Hippocampal formation (tissue), 2 donors: ENCODE measurements at places on chromosomes 11 and 22.
A peak's percentile ranks its signal among the peaks of the same experiment; 100 is the strongest.

DNA sequence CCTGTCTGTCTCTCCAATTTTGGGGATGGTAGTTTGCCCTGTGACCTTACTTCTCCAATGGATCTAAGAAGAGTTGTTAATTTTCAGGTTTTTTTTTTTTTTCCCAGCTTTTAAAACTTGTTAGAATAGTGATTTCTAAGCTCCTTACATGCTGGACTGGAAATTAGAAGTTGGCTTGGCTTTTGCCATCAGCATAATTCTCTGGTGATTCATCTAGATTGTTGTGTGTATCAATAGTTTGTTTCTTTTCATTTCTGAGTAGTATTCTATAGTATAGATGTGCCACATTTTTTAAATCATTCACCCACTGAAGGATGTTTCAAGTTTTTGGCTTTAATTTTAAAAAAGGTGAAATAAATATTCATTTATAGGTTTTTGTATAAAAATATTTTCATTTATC, 51.4 kb downstream of the ADAMTS15 start:
- no peak for DNase-seq

DNA sequence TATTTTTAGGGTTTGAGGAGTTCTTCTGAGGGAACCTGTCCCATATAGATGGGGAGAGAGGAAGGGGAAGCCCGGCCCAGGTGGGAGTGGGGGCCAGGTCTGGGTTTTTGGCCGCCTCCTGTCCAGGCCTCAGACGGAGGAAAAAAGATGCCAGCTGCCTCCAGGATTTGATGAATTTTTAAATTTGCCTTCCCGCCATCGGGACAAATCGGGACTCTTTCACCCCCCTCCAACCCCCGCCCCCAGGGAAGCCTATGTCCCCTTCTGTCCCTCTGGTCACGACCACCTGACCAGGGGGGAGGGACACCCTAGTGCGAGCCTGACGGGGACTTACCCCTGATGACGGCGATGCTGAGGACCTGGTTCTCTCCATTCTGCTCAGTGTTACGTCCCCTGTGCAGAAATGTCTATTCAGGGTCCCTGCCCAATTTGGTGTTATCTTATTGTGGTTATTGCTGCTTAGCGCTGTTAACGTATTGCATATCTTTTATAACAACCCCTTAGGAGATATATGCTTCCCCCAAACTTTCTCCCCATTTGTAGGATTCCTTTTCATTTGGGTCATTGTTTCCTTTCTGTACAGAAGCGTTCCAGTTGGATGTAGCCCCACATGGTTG, 115.9 kb upstream of the GRK3 start:
- DNase-seq, result no peak

DNA sequence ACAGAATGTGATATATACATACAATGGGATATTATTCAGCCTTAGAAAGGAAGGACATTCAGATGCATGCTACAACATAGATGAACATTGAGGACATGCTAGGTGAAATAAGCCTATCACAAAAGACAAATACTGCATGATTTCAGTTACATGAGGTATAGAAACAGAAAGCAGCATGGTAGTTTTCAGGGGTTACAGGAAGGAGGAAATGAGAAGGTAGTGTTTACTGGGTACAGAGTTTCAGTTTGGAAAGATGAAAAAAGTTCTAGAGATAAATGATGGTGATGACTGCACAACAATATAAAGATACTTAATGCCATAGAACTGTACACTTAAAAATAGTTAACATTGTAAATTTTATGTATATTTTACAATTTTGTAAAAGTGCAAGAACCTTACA, 266.7 kb upstream of the C11orf87 start:
- no peak for DNase-seq

DNA sequence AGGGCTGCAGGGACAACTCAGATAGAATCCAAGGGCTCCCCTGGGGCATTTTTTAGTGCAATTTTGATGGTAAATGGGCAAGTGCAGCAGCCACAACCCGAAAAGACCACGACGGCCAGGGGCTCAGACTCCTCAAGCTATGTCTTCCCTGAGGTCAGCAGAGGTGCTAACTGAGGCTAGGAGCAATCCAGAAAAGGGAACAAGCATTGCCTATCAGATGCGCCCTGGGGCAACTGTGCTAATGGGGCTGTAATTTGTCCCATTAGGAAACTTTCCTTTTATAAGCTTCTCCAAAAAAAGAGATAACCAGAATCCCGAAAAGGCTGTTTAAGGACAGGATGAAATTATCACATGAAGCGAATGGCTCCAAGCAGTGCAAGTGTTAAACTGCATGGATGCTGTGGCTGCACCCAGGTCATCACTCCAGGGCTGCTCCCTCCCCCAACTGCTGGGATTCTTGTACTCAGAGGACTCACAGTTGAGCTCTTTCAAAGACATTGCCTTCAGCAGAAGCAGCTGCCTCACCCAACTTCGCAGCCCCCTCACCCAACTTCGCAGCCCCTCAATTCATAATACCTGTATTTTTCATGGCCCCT, 2.8 kb upstream of the CD3E start:
- no peak for DNase-seq

GRCh38 chr22:44366372-44367300, 53.9 kb upstream of the SHISAL1 start:
- DNase-seq, result no peak

DNA sequence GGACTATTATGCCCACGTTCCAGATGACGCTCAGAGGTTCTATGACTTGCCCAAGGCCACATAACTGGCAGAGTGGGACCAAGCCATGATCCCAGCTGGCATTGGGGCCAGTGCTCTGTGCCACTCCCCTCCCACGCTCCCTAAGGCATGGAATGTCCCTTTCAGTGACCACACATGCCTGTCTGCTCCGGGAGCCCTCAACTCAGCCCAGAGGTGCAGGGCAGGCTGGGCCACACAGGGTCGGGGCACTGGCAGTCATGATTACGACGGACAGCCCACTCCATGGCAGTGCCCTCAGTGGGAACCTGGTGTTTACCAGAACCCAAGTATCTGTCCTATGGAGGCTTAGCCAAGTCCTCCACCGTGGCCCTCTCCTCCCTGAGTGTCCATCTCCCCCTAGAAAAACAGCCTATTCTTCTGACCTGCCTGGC, 10.0 kb downstream of the RHBDD3 start:
- no peak for DNase-seq

DNA sequence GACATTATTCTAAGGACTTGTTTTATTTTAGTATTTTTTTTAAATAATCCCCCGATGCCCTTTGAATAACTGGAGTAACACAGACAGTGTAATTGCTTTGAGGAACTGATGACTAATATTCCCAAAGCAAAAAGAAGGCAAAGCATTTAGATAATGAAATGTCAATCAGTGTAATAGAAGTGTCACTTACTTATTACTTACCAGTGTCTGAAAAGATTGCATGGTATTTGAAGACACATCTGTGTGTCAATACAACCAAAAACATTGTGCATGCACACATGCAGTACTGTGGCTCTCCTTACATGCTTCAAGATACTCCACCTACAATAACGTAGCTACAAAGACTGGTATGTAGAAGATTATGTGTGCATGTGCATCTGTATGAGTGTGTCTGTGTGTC, 264.0 kb upstream of the ANO5 start:
- no peak for DNase-seq

- DNase-seq, result no peak
Measured at GRCh38 chr11:1920909-1921573, 1.5 kb downstream of the TNNT3 start.

GRCh38 chr11:129282634-129283033, 90.5 kb upstream of the ARHGAP32 start:
- no peak for DNase-seq

DNA sequence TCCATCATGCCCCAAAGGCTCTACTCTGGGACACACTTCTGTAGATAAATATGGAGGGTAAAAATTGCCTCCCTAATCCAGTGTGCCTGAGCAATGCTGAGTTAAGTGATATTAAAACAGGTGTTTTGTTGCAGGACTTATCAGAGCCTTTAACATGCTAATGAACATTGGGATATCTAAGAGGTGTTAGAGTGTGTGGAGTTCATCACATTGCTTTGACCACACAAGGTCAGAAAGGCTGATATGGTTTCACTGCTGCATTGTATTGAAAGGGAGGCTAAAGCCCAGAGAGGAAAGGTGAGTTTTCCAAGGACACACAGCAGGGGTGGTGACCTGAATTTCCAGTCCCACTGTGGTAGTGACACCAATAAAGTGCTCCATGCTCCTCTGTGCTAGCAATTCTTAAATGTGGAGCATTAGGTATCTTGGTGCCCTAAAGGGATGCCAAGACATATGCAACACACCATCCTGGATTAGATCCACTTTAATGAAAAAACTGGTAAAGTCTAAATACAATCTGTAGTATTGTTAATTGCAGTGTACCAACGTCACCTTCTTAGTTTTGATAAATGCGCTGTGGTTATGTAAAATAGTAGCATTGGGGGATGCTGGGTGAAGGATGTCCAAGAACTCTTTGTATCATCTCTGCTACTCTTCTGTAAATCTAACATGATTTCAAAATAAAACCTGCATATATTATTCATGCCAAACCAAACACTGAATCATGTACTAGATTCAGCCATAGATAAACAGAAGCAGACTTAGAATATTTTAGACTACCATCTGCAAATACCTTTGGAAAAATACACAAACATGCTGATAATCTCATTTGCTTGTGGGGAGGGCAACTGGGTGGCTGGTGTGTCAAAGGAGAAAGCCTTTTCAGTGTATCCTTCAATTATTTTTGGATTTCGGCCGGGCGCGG, 45.8 kb downstream of the MIAT start:
- no peak for DNase-seq

GRCh38 chr11:117723277-117724024, 73.6 kb downstream of the DSCAML1 start:
- no peak for DNase-seq

DNA sequence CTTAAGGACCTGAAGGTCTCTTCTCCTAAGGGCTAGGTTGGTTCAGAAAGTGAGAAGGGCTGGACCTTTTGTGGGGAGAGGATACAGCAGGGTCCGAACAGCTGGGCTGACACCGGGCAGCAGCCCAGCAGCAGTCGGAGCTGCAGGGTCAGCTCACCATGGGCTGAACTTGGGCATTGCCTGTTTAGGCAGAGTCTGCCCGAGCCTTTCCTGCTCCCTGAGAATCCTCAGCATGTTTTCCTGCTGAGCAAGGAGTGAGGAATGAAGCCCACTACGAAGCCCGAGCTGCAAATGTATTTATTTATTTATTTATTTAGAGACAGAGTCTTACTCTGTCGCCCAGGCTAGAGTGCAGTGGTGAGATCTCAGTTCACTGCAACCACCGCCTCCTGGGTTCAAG, 83.9 kb downstream of the PTPRJ start:
- no peak for DNase-seq

GRCh38 chr22:48554893-48555572, 1272.6 kb downstream of the BRD1 start:
- no peak for DNase-seq

GRCh38 chr11:60915248-60915914, 1.4 kb downstream of the TMEM109 start:
- peak; percentile 46 for DNase-seq

- DNase-seq, result no peak
Measured at GRCh38 chr11:20327377-20327935, 36.1 kb upstream of the HTATIP2 start.

GRCh38 chr11:10351765-10352641, 47.1 kb downstream of the ADM start:
- DNase-seq, result no peak

DNA sequence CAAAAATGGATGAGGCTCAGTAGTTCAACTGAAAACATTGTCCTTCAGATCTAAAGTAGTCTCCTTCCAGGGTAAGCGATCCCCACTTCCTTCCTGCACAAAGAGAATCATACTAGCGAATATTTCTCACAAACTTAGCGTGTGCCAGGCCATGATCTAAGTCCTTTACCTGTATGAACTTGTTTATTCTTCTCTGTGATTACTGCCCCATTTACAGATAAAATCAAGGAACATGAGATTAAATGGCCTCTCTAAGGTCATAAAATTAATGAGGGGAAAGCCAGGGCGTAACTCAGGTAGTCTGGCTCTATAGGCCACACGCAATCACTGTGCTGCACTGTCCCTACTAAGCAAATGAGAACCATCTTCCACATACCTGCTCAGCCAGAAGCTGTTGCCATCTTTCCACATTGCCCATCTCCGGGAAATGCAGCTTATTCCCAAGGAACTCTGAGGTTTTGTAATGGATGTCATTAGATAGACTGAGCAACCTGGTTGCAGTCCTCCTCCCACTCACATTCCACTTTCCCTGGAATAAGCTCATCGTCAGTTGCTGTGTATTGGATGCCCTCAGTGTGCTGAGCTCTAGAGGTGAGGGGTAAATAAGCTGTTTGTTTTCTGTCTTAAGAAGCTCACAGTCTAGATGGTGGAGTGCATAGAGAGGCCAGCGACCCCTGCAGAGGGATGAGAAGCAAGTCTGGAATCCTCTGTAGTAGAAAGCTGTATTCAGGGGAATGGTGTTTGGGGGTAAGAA, 146.3 kb downstream of the SNX19 start:
- no peak for DNase-seq

DNA sequence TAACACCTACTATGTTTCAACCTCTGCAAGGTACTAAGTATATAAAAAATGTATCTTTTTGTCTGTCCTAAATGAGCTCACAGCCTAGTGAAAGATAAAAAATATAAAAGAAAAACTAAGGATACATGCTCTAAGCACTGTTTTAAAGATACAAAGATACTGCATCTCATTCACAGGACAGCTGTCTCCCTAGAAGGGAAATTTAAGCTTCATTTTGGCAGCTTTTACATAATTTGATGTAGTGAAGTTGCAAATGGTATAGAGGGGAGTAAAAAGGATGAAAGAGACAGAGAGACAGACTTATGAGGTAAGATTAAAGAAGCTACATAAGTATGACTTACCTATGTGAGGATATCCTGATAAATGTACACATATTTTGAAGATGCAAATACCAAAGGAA, 53.6 kb downstream of the LRRC4C start:
- DNase-seq, result no peak

DNA sequence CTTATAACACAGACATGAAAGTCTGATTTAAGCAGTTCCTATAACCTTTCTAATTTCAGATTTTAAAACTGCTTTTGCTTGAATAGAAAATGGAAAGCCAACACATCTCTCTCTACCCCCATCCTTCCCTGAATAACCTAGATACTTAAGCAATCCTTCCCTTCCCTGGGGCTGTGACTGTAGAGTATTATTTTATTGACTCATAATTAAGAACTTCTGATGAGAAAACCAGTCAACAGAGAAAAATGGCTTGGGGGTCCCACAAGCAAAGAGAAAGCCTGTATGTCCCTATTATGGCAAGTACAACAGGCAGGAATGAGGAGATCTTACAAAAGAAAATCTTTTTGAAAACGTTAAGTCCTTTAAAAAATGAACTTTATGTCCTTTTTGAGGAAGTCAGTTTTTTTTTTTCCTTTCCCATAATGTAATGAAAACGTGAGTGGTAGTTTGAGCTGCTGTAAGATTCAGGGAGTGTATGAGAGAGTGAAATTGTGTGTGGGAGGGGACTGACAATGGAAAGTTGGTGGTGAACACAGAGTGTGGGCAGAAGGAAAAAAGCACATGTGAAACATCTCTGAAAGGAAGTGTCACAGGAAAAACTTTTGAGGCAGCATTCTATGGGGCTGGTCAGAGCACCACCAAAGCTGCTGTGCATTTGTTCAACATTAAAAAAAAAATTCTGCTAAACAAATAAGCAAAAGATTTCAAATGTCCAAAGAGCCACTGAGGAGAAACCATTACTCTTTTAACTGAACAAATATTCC, 154.6 kb downstream of the MAML2 start:
- no peak for DNase-seq

GRCh38 chr22:19691721-19692341, 22.5 kb upstream of the SEPTIN5 start:
- DNase-seq, result no peak

- DNase-seq, result peak; percentile 85
Measured at GRCh38 chr22:35380537-35381423, at the start of gene HMOX1. Gene HMOX1, plus strand, starts transcription at chr22:35381096. Its CDS starts 78 bp downstream, at chr22:35381174.

GRCh38 chr11:115197031-115197430, 307.2 kb downstream of the CADM1 start:
- DNase-seq, result no peak
